Kidney capillary endothelial cell (primary cell): ENCODE measurements at places on chromosomes 2 and 18.
A peak's percentile ranks its signal among the peaks of the same experiment; 100 is the strongest.

GRCh38 chr2:7375901-7376300 is 458.7 kb downstream of the RNF144A start:
- DNase-seq, result no peak

DNA sequence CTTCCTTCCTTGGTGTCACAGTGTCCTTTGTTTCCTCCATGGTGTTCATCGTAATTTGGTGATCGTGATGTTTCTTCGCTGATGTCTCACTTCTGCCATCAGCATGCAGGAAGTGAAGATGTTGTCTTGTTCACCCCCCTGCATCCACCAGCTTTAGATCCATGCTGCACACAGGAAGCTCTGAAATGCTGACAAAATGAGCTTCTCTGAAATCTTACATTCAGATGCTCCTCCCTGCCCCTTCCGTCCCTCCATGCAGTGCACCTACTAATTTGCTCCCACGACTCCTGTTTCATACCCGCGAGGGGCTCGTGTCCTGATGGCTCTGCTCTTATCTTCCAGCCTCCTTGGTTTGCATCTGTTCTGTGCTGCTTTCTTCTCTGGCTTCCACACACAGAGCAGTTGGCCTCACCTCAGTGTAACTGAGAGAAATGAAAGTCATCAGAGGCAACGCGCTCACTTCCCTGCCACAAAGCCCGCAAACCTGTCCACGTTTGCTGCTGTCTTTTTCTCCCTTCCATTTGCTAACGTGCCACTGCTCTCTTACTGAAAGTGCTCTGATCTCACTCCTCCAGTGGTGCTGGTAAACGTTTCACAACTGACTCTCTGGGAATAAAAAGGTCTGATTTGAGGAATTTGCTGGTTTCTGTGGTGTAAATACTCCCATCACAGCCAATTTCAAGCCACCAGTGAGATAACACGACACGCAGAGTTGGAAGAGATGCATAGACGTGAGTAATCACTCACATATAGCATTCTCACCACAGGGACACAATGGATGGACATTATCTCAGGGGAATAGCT is 41.0 kb upstream of the MGAT4A start:
- no peak for DNase-seq

DNA sequence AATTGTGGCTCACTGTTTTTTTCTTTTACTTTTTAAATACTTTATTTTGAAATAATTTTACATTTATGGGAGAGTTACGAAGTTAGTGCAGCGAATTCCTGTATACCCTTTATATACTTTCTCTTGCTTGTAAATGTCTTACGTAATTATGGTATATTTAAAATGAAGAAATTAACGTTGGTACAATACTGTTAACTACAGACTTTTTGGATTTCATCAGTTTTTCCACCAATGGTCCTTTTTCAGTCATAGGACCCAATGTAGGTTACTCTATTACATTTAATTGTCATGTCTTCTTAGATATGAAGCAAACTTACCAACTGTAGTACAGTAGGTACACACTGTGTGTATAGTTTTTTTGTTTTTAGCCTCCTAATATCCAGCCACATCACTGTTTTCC is 76.3 kb downstream of the BOLA3 start:
- DNase-seq, result no peak

DNA sequence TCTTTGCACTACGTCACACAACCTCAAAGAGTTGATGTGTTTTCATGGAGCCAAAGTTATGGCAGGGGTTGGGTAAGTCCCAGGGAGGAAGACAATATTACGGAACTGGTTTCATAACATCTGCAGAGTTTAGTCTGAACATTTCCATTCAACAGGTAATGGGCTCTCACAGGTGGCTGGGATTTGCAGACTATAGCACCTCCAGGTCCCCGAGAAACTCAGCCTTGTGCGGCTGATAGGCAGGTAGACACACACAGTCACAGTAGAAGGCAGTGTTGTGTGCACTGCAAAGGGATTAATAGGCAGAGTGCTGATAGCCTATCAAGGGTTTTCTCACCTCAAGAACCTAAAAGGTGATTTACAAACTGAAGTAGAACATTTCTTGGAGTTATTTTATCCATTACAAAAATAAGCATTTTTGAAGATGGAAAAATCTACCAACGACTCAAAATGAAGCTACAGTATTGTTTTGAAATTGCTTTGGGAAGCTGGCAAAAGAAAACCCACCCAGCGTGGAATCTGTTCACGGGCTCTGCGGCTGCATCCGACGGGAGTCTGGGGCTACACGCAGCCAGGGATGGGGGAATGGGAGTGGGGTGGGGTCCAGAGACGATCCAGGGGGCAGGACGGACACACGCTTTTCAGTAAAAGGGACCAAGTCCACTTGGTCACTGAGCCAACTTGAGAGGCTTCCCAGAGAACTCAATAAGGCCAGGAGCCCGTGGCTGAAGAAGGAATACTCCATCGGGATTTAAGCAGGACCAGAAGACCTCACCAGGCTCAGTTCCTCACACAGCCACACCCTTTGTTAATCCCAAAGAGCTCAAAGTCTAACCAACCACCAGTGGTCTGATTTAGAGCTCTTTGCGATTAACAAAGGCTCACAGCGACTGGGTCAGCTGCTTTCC is 82.9 kb downstream of the CHRNA1 start:
- DNase-seq, result peak; percentile 42

- DNase-seq, result no peak
These were observed 187.3 kb downstream of the RTP5 start for GRCh38 chr2:242056785-242057184.
